Stomach (tissue), 19 donors: ENCODE measurements at places on chromosomes 16 and 17. TPM values are rescaled to one million over a fixed set of nuclear protein-coding genes. Genes with fewer than 3 reads are reported as not detected.

CTRB1 gene
- total RNA-seq, result not detected

DNA sequence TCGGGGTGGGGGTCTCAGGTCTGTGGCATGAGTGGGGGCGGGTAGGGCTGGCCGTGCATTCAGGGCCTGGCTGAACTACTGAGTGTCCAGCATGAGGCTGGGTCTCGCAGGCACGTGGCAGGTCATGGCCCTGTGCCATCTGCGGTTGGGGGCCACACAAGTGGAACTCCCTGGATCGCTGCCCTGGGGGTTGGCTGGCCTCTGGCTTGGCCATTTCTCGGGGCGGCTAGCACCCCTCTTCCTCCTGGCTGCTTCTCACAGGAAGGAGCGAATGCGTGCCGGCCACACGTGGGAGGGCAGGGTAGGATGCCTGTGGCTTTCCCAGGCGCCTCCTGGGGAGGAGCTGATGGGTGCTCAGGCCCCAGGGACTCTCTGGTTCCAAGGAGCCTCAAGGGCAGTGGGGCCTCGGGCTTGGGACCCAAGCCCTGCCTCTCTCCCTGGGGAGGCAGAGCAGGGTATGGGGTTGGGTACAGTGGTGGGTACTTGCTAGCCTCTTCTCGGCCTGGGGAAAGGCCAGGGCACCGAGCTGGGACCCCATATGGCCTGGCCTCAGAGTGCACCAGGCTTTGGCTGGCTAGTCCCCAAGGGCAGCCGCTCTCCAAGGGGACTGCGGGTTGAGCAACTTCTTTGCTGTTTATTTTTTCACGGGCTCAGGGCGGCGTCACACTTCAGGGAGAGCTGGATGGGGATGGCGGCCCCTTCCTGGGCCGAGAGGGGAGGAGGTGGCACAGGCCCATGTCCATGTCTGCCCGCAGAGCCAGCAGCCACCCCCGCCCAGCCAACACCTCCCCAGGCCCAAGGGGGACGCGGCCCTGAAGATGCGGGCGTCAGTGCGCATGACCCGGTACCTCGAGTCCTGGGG, 37.5 kb downstream of the ADCY7 start:
- DNase-seq, result peak; percentile 30
- peaks cover 9% of the 10 kb centered on the region for H3K4me1 ChIP-seq
- H3K27me3 ChIP-seq, result no peaks in the 10 kb centered on the region
- H3K4me3 ChIP-seq, result no peak overlapping the region
- H3K36me3 ChIP-seq, result peaks cover 70% of the 10 kb centered on the region
- no peak overlapping the region for H3K27ac ChIP-seq

GRCh38 chr17:66460558-66460957, 158.1 kb downstream of the PRKCA start:
- no peaks in the 10 kb centered on the region for H3K36me3 ChIP-seq
- H3K27me3 ChIP-seq, result no peaks in the 10 kb centered on the region
- peak overlapping the region; percentile 30 for H3K27ac ChIP-seq
- peaks cover 8% of the 10 kb centered on the region for H3K4me1 ChIP-seq
- DNase-seq, result no peak
- H3K4me3 ChIP-seq, result no peak overlapping the region

DNA sequence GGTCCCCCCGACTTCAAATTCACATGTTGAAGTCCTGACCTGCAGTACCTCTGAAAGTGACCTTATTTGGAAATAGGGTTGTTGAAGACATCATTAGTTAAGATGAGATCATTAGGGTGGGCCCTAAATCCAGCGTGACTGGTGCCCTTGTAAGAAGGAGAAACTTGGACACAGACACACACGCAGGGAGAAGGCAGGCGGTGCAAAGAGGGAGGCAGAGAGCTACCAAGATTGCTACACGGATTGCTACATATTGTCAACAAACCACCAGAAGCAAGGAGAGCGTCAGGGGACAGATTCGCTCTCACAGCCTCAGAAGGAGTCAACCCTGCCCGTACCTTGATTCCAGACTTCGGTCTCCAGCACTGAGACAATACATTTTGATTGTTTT, 6.8 kb upstream of the WBP2 start:
- DNase-seq, result no peak
- no peak overlapping the region for H3K4me3 ChIP-seq
- no peaks in the 10 kb centered on the region for H3K27me3 ChIP-seq
- H3K27ac ChIP-seq, result peak overlapping the region; percentile 7
- no peaks in the 10 kb centered on the region for H3K36me3 ChIP-seq
- H3K4me1 ChIP-seq, result peaks cover 5% of the 10 kb centered on the region

DNA sequence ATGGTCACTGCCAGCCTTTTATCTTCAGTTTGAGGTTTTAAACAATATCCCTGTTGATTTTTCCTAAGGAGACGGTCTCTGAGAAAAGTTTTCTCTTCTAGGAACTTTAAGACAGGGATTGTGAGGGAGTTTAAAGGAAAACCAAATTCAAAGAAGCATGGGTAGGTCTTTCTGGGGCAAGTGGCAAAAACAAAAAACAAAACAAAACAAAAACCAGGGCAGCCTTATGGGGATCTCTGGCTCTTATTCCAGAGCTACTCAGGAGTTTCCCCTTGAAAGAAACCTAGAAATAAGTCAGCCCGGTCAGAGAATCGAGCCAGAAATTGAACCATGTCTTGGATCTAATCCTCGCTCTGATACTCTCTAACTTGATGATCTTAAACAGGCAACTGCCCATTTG, 424.5 kb downstream of the GRIN2A start:
- H3K27ac ChIP-seq, result no peak overlapping the region
- H3K27me3 ChIP-seq, result no peaks in the 10 kb centered on the region
- no peak overlapping the region for H3K4me3 ChIP-seq
- H3K4me1 ChIP-seq, result no peaks in the 10 kb centered on the region

DNA sequence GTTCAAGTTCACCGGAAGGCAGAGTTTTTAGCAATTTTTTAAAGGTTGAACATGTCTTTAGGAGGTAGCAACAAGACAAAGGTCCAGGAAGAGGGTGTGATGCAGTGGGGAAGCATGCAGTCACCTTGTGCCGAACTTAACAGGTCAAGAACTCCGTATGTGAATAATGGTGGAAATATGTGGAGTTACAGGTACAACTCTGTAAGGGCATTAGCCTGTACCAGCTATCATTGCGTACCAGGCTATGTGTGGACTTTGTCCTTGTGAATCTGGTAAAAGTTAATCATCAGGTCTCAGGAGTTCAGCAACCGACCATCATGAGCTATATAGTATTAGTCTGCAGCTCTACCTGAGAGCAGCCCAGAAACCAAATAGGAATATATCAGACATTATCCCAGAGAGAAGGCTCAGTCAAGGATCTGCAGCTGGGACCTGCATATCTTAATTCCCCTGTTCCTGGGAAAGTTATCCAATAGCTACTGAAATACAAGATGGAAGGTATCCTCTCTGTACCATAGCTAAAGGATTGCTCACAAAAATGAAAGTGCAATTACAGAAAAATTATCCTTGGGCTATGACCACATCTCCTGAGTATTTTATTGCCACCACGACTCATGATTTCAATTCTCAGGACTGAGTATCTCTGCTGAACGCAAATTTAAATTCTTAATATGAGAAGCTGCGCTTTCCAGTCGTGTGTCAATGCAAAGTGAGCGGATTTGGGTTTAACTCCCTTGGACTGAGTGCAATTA, 469.3 kb downstream of the CDH13 start:
- H3K27me3 ChIP-seq, result no peaks in the 10 kb centered on the region
- H3K4me1 ChIP-seq, result no peaks in the 10 kb centered on the region
- DNase-seq, result no peak
- H3K27ac ChIP-seq, result no peak overlapping the region
- no peaks in the 10 kb centered on the region for H3K36me3 ChIP-seq
